ENCODE measurements at places on chromosomes 2 and 18. TPM values are rescaled to one million over a fixed set of nuclear protein-coding genes. Genes with fewer than 3 reads are reported as not detected.

DNA sequence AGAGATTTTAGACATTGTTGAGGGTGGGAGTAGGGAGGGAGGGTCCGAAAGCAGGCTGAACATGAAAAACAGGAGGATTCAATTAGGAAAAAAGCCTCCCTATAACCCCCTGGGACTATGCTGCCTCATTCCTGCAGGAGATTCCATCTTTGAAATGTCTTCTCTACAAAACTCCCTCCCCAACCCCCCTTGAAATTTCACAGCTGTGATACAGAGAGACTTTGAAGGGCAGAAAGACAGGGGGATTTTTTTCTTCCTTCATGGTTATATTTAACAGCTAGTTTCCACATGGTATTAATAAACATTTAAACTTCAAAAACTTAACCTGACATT, 57.6 kb downstream of the TRIB2 start:
- no peak for DNase-seq

DNA sequence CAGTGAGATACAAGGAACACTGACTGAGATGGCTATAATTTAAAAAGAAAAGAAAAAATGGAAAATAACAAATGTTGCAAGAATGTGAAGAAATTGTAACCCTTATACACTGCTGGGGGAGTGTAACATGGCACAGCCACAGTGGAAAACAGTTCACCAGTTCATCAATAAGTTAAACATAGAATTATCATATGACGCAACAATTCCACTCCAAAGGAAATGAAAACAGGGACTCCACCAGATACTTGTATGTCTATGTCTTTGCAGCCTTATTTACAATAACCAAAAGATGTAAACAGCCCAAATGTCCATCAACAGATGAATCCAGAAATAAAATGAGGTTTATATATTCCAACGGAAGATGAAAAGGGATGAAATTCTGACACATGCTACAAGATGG, 30.8 kb downstream of the DDX18 start:
- DNase-seq = no peak

DNA sequence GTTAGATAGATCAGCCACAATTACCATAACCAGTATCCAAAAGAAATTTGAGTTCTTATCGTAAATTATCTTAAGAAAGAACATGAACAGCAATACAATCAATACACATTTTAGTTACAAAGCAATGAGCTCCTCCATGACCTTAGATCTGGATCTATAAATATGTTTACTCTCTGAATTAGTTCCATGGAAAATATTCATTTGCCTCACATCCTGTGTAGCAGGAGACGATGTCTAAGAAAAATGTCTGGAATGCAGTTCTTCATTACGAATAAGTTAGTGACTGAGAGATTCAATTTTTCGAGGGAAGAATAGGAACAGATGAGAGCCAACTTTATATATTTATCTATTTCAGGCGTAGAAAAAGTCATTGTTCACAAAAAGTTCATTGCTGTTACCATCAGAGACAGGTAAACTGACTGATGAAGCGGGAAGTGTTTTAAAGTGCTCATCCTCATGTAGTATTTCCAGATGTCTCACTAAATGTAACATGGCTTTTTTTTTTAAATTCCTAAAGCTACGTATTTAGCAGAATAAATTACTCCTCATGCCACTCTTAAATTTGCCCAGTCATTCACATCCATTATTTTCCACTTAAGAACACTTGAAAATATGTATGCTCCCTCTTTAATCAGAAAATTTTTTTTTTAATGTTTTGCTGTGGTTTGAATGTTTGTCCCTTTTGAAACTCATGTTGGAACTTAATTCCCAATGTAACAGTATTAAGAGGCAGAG, 106.5 kb upstream of the SCN1A start:
- no peak for DNase-seq

DNA sequence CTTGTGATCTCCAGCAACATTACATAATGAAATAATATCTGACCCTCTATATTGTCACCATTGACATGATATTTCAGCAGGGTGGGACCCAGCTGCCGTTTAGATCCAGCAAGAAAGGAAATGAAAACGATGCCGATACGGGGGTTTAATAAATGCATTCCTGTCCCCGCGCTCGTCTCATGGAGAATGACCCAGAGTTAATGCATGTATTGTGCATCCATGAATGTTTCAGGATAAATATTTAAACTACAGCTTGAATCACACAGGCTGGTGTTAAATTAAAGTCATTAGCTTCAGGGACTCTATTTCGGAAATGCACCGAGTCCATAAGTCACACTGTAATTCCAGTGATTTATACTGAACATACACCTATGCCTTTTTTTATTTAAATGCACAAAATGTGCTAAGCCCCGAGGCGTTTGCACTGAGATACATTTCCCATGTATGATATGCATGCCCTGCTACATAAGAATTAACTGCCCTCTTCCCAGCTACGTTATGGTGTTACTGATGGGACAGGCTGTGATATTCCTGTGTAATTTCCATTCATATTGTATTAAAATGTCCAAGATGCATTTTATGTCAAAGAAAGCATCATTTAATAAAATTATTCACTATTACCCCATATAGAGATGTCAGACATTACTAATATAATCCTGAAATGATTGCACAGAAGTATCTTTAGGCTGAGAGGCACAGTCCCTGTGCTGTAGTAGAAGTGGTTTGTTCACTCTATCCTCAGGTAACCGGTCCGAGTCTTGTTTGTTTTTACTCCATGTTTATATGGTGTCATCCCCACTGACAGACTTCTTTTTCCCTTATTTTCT, 109.3 kb upstream of the ZNF516 start:
- DNase-seq = no peak

- peak; percentile 60 for DNase-seq
Observed at GRCh38 chr2:240991378-240992263, 6.8 kb upstream of the SNED1 start.

DNA sequence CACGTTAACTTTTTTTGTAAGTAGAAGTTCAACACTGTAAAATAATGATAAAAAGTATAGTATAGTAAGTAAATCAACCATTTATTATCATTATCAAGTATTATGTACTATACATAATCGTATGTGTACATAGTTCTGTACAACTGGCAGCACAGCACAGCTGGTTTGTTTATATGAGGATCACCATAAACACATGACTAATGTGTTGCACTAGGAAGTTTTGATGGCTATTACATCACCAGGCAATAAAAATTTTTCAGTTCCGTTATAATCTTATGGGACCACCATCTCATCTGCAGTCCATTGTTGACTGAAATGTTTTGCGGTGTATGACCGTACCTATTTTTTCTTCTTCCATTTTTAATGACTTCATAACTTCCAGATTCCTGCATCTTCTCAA, 39.2 kb upstream of the ZNF385B start:
- DNase-seq = no peak

DNA sequence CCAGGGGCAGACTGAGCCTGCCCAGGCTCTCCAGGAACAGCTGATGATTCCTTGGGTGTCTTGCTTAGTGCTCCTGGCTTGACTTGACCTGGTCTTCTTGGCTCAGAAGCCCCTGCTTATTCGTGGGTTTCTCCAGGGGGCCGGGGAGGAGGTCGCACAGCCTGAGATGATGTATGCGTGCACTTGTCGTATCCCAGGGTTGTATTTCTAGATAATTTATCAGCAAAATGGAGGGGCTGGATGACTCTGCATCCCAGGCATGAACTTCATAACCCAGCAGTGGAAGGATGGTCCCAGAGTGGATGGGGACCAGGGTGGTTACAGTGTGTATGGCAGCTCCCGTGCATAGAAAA, 25.2 kb downstream of the IMPA2 start:
- no peak for DNase-seq

DNA sequence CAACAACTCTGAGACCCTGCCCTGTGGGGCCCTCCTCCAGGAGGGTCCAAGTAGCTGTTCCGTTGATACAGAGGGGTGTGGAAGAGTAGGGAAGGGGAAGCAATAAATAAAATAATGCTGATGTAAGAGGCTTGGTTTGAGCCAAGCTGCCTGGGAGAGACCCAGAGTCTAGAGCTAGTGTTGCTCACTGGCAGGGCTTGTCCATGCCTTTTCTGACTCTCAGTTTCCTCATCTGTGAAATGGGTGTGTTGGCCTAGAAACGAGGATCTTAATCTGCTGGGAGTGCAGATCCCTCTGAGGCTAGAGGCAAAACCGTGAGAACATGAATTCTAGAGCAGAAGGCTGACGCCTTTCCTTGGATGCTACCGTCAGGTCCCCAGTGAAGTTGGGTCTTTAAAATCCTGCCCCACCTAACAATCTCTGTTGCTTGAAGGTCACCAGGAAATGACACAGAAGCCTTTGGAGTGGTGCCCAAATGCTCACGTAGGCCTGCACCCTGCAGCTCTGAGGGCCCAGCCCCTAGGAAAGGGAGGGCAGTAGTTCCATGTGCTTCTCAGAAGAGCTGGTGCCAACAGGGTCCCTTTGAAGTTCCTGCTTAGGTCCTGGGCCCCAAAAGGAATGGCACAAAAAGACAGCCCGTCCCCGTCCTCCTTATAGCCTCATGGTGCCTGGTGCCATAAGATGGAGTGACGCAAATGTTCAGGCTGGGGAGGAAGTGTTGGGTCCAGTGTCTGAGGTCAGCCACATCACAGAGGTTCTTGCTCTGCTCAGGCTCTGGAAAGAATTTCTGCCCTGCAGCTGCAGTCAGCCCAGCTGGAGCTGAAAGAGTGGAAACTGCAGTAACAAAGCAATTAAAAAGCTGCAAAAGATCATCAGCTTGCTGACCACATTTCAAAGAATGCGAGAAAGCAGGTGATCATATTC, 73.2 kb upstream of the SMAD2 start:
- DNase-seq = no peak

GRCh38 chr18:8987241-8987640, 115.3 kb upstream of the NDUFV2 start:
- no peak for DNase-seq

GRCh38 chr18:8991155-8991554, 111.3 kb upstream of the NDUFV2 start:
- DNase-seq = no peak

- no peak for DNase-seq
Observed at GRCh38 chr2:136997557-136997956, 232.2 kb downstream of the THSD7B start.

DNA sequence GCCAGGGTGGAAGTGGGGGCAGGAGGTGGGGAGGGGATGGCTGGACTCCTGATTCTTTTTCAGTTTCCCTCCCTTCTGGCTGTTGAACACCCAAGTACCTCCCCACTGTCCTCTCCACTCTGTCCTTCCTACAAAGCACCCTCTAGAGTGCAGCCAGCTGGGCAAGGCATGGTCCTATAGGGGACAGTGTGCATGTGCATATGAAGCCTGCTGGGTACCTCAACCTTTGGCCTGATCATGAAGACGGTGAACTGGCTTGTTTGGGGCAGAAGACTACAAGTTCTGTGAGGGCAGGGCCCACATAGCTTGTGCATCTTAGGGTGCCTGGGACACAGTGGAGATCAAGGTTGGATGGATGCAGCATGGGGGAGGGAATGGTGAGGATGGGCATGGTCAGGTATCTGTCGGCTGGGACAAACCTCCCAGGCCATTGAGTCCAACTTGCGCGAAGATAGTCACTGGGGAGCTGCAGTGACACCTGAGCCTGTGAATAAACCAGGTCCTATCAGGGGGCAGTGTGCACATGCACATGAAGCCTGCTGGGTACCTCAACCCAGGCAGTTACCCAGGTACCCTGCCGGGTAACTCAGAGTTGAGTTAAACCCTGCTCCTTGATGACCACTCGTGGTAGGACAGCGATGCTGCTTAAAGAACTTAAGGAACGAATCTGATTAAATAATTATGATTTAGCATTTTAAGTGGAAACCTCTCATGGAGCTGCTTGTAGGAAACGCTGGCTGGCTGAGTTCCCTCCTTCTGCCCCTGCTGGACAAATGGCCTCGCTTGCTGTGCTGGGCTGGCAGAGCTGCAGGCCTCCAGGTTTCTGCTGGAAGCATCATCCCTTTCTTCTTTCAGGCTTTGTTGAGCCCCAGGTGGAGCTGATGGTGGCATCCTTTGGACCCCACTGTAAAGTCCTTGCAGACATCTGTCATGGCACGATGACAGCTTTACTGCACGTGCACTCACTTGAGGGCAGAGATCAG, 84.0 kb downstream of the POLR1A start:
- DNase-seq = no peak

DNA sequence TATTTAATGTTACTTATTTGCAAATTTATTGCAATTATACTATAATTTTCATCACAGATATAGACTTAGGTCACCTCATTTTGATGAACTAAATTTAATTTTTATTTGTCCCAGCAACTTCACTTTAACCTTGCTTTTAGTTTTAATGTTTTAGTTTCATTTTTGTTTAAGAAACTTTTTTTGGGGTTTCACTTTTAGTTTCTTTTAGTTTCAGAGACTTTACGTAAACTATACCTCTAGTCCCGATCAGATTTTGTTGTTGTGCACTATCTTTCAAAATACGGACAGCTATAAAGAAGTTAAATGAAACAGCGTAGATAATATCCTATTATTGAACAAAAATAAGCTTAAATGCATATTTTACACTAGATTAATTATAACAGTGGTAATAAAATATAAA, 460.5 kb downstream of the ERBB4 start:
- no peak for DNase-seq

DNA sequence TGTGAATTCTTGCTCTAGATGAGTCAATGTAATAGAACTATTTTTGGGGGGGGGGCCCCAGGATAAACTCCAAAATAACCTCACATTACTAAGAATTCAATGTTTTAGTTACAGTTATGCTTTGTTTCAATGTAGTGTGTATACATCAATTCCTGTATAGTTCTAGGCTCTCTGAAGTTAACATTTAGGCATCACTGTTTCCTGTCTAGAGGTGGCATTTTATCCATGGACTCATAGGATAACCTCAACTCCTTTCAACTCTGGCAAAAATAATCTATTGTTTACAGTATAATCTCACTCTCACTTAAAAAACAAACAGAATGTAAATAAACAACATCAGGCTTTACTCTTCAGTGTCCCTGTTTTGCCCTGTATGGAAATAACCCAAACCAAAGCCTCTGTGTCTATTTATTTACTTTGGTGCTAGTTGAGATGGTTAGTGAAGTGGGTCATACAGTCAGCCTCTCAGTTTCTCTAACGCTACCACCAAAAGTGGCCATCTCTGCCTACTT, 79.3 kb upstream of the MMADHC start:
- DNase-seq = no peak

- DNase-seq = no peak
Observed at GRCh38 chr2:112493048-112493447, 11.1 kb downstream of the TTL start.

The KYNU gene
- total RNA-seq = 9.3 TPM

The ABCB11 gene
- total RNA-seq = 0.37 TPM

The SRD5A2 gene
- not detected for total RNA-seq

The GALNT5 gene
- total RNA-seq = 0.09 TPM

The MAB21L4 gene
- not detected for total RNA-seq

The CXCR1 gene
- total RNA-seq = 26.8 TPM

The LAMA3 gene
- total RNA-seq = 16.9 TPM

The PELI1 gene
- total RNA-seq = 36.1 TPM
